ENCODE measurements at places on chromosomes 3 and 15.

GRCh38 chr15:81301815-81302399 lies 22.0 kb downstream of the STARD5 start:
- DNase-seq: no peak

DNA sequence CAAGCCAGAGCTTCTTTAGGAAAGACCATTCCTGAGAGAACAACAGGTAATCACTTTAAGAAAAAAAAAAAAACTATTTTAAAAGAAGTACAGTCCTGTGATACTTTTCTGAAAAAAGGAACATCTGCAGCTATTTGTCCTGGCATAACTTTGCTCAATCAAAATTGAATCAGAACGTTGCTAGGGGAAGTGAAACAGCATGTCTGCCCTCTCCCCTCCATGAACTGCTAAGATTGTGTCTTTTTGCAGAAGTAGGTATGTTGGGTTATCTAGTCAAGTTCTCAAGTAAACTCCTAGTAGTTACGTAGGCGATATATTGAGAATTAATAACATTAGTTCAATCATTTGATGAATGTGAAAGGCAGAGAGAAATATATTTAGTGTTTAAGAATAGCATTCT lies 1013.3 kb downstream of the TUSC7 start:
- DNase-seq: no peak

GRCh38 chr15:92714077-92714476 lies 58.5 kb upstream of the FAM174B start:
- DNase-seq: peak; percentile 53

GRCh38 chr3:108838436-108838835 lies 15.8 kb downstream of the TRAT1 start:
- no peak for DNase-seq

- DNase-seq: peak; percentile 77
These were observed 8.6 kb downstream of the PKM start for GRCh38 chr15:72222393-72222792.

DNA sequence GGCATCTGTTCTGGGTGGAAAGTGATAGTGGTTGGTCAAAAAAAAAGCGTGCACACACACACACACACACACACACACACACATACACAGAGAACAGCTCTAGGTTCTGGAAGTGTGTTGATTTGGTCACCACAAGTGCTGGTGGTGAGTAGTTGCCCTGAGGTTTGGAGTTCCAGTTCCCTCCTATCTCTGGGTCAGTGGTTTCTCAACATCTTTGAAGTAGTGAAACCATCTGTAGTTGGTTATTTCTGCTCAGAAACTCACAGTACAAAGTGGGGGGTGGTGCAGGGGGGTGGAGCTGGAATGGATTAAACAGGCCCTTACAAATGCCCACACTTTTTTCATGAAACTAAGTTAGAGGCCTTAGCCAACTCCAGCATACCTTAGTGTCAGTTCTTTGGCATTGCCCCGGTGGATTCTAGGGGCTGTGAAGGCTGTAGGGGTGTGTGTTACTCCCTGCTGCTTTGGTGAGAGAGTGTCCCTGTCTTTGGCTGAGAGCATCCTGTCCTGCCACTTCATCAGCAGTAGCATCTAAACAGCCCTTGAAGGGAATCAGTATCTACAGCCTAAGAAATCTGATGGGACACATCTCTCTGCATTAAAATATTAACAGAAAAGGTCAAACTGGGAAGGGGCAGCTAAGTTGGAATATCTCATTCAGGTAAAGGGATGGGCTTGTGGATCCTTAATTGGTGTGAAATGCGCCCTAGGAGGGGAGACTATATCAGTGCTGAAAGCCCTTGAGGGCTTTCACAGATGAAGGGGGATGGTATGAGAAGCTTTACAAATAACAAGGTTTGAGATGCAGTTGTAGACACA lies 20.6 kb downstream of the SMAD3 start:
- no peak for DNase-seq

GRCh38 chr3:14210290-14210688 lies 31.7 kb downstream of the LSM3 start:
- DNase-seq: no peak

- DNase-seq: no peak
These were observed 41.5 kb upstream of the CDV3 start for GRCh38 chr3:133531981-133532380.

DNA sequence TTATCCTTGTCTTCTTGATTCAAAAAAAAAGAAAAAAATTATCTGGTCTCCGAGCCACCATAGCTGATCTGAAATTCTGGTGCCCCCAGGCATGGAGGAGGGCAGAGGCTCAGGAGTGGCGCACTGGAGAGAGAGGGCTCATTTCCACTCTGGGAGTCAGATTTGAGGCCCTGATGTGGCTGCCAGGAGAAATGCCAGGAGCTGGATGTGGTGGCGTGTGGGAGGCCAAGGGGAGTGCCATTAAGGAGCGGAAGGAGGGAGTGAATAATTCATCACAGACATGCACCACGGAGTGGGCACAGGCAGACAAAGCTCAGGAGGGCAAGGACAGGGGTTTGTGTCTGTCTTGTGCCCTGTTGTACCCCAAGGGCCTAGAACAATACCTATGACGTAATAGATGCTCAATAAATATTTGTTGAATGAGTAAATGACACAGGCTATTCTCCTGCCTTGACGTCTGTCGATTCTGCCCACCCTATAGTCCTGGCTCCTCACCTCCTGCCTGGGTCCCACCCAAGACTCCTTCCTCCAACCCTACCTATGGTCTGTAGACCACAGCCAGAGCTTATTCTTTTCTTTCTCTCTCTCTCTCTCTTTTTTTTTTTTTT lies 12.0 kb upstream of the GRIP2 start:
- no peak for DNase-seq

DNA sequence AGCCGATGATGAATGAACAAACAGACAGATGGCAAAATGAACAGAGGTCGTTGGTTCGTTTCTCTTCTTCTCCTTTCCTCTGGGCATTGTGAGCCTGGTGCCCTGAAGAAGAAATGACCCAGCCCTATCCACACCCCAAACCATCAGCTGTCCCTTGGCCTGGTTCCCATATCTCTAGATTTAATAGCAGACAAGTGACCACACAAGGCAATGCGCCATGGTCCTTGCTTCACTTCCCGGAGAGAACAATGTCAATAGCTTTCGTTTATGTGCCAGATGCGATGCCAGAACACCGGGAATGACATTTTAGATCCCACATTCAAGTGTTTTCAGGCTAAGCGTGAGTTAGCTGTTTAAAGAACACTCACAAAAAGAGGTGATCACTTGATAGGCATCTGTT lies 17.7 kb downstream of the POC1A start:
- DNase-seq: no peak

DNA sequence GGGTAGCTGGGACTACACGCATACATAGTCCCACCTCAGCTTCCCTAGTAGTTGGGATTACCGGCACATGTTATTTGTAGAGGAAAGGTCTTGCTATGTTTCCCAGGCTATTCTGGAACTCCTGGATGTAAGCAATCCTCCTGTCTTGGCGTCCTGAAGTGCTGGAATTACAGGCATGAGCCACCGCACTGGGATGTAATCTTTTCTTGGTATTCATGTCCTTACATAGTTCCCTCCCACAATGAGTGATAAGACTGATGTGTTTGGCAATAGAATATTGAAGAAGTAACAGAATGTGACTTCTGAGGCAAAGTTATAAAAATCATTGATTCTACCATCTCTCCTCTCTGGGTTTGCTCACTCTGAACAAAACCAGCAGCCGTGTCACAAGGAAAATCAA lies 22.7 kb upstream of the ALCAM start:
- DNase-seq: no peak

DNA sequence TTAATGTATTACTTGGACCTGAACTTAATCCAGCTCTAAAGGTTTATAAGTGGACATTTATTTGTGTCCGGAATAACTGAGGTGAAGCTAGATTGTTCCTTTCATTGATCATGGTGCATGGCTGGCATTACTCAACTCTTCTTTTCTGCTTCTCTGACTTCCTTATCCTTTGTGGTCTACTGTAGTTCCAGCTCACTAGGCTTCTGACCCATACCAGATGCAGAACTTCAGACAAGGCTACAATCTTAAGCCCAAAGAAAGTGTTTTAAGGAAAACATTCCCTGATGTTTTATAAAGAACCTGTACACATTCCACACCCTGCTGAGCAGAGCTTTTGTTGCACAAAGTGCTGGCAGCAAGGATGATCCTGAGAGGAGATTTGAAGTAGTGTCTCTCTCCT lies 250.8 kb upstream of the TGFBR2 start:
- DNase-seq: no peak

DNA sequence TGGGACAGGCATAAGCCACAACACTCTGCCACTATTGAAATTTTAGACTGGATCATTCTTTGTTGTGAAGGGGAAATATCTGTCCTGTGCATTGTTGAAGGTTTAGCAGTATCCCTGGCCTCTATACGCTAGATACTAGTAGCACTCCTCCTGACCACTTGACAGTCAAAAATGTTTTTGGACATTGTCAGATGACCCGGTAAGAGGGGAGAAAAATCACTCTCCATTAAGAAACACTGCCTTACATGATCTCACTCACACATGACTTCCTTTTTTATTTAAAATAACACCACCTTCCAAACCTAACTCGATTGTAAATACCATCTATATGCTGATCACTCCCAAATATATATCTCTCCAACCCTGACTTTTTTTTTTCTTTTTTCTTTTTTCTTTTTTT lies 15.3 kb upstream of the HLTF start:
- no peak for DNase-seq

- peak; percentile 54 for DNase-seq
These were observed 8.8 kb upstream of the NPHP3 start for GRCh38 chr3:132730891-132731580.

DNA sequence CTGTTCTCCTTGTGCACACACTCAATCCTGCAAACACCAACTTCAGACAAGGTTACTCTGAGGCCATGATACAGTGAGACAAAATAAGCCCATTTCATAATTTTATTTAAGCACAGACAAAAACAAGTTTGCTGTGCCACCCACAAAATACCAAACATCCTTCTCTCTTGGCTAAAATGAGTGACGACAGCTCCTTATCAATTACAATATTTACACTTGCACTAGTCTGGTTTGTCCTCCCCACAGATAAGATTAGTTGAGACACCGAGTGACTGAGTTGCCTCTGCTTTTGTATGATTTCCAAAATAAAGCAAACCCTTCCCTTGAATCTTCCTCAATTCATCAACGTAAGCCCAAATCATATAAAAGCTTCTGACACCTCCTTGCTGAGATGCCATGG lies 233.5 kb upstream of the ATP10A start:
- no peak for DNase-seq

DNA sequence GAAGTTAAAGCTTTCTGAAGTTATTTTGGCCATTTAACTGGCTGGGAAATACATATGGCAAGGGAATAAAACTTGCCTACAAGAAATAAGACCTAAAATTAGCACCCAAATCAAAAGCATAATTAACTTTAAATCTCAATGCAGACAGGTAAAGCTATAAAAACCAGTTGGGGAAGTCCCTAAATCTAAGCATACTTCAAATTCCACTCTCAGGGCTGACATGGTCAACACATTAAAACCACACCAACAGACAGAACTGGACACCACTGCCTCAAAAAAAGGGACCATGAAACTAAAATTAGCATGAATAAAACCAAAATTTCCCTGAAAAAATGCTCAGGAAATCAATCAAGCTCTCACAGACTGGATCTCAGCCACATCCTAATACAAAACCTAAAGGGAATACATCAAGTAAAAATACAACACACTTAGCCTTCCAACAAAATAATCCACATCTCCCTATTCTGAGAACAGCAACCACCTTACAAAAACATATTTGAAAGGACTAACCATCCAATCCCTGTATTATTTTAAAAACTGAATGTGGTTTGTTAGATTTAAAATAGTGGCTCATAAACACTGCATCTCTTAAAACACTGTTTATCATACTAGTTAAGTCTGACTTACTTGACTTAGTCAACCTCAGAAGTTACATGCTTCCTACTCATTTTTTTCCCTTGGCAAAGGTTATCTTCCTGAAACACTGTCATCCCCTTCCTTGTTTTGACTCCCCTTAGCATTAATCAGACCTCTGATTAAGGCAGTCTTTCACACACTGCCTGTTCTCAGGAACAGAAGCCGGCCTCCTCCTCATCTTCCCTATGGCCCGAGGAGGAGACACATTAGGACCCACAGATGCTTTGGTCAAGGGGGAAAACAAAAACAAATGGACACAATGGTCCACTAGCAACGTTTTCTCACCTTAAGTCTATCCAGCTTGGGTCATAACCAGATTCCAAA lies 8.3 kb downstream of the TRA2B start:
- DNase-seq: no peak

GRCh38 chr3:193301433-193301832 lies 60.4 kb downstream of the PLAAT1 start:
- DNase-seq: peak; percentile 52

- DNase-seq: no peak
These were observed 2.5 kb upstream of the GJD2 start for GRCh38 chr15:34757262-34757661.

GRCh38 chr3:149470381-149470780 lies 4.1 kb upstream of the TM4SF4 start:
- DNase-seq: no peak

DNA sequence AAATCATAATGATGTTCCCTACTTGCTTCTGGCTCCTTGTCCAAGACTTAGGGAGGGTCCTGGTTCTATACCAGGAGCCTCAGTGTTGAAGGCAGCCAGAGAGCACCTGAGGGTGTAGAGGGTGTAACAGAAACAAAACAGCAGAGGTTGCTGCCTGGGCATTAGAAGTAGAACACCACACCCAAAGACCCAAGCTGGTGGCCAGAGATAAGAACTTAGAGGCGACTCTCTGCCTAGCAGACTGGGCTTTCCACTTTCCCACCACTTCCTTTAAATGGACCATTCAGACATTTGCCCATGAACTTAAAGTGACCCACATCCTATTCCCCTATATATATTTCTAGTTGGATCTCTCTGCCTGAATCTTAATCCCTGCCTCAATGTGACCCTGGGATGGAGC lies 189.8 kb downstream of the KLF13 start:
- no peak for DNase-seq

DNA sequence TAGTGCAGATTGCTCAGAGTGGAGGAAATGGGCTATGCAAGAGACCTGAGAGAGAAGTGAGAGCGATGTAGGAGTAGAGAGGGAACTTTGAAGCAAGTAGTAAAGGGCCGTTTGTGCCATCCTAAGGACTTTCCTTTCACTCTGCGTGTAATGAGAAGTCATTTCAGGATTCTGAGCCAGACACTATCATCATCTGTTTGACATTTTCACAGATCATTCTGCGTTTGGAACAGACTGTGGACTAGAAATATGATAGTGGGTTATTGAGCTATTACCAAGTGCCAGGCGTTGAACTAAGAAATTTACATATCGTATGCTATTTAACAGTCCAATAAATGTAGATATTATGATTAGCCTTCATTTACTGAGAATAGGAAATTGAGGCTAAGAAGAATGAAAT lies 150.0 kb upstream of the ROBO2 start:
- DNase-seq: no peak

Measured in SW 1271 (cell line).